ENCODE measurements at places on chromosomes 11 and 22. TPM values are rescaled to one million over a fixed set of nuclear protein-coding genes. Genes with fewer than 3 reads are reported as not detected.

Gene OR10A2
- not detected for total RNA-seq

Gene C22orf31
- total RNA-seq, result not detected

Gene TYR
- total RNA-seq, result not detected

Gene OLFML1
- total RNA-seq, result 0.33 TPM

Gene TUBA8
- total RNA-seq, result 0.06 TPM

Gene MS4A6E
- not detected for total RNA-seq

Gene SEPTIN5
- total RNA-seq, result 15.8 TPM

Gene DLAT
- total RNA-seq, result 53.2 TPM

- DNase-seq, result no peak
These were observed 32.0 kb downstream of the APLP2 start for GRCh38 chr11:130101661-130102060.

DNA sequence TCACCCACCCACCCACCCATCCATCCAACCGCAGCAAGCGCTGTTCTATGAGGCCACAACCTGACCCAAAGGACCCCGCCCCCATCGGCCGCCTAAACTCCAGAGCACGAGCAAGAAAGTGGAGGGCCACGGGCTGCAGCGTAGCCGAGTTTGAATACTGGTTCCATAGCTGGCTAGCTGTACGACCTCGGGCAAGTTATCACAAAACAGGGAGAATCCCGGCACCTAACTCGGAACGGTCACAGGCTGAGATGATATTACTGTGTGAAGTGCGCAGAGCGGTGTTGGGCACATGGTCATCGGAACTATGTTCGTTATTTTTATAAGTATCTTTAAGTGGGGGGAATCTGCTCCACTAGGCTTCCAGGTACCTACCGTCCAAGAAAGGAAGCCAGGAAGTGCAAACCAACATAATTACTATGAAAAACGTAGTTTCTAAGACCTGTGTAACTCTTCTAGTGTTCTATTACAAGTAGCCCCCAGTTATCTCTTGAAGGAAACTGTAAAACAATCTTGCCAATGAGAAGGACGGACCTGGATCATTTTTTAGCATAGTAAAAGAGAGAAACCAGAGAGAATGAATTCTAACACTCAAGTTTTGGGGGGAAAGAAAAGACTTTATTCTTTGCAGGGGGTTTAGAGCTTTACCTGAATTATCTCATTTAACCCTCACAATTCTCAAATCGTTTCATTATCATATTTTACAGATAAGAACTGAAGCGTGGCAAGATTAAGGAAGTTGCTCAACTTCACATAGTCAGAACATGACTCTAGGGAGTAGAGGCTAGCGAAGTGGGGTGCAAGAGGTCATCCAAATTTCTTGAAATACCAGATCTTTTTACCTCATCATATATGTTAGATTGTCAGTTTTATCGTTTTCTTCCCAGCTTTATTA lies 663 bp upstream of the BUD13 start:
- DNase-seq, result no peak

DNA sequence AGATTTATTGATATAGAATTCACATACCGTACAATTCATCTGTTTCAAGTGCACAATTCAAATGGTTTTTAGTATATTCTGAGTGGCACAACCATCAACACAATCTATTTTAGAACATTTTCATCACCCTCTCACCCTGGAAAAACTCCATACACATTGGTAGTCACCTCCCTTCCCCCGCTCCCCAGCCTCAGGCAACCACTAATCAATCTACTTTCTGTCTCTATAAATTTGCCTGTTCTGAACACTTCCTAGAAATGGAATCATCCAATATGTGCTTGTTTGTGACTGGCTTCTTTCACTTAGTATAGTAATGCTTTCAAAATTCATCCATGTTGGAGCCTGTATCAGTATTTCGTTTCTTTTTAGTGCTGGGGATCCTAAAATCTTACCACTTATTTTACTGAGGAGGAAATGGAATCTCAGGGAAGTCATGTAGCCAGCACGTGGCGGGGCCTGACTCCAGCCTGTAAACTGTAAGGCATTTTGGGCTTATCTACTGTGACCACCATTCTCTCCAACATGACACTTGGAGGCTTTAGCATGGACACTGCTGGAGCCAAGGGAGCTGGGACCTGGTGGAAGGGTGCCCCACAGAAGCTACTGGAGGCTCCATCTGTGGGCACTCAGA lies 905 bp upstream of the UCP3 start:
- no peak for DNase-seq

- DNase-seq, result no peak
These were observed 586.9 kb downstream of the FAM181B start for GRCh38 chr11:82146789-82147188.

- DNase-seq, result no peak
These were observed 13.7 kb downstream of the TAGLN start for GRCh38 chr11:117212697-117213355.

DNA sequence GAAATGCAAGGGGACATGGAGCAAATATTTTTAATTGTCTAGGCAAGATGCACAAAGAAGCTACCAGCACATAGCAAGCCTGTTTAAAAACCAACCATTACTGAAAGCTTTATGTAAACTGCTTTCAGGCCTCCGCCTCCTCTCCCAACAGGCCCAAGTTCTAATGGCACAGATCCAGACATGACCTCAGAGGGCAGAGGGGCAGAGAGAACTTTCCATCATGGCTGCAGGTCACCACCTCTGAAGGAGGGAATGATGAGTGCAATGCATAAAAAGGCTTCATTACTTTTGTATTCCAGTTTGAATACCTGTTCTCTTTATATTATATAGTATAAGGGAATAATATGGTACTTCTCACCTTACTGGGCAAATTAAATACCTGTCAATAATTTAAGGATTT lies 15.2 kb downstream of the DDX17 start:
- peak; percentile 58 for DNase-seq

- DNase-seq, result peak; percentile 14
These were observed 1.8 kb upstream of the DUSP8 start for GRCh38 chr11:1573903-1574237.

DNA sequence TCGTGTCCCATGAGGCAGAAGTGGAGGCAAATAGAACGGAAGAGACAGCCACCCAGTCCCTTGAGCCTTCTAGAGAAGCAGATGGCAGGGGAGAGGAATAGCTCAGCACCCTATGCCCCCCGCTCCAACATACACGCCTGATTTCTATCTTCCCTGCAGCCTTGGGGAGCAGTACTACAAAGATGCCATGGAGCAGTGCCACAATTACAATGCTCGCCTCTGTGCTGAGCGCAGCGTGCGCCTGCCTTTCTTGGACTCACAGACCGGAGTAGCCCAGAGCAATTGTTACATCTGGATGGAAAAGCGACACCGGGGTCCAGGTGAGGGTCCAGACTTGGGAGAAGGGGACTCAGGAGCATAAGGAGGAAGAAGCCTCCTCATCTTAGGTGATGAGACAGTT lies 6.6 kb downstream of the DPF2 start:
- DNase-seq, result no peak

DNA sequence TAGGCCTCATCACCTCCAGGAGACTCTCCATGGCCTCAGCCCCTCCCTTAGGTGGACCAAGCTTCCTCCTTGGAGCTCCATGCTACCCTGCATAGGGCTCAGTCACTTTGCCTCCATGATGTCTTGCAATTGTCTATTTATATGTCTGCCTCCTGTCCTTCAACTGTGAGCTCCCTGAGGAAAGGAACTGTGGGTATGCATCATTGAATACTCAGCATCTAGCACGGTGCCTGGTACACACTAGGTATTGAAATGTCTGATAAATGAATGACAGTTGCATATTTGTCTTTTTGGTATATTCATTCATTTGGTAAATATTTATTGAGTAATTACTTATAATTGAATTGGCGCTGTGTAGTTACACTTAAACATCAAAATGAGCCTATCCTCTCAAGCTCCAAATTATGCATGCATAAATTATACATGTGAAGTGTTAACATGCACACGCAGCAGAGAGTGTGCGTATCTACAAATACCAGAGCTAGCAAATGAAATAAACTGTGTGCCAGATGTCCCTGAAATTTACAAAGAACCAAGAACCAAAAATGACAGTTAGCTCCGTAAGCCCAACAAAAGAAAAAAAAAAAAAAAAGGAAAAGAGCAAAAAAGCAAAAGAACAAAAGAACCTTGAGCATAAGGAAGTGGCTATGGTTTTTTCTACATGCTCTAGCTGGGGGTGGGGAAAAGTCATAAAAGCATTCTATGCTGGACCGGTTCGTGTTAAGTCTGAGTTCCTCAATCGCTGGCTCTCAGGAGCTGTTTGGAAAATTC lies 25.2 kb downstream of the GRAP2 start:
- no peak for DNase-seq

DNA sequence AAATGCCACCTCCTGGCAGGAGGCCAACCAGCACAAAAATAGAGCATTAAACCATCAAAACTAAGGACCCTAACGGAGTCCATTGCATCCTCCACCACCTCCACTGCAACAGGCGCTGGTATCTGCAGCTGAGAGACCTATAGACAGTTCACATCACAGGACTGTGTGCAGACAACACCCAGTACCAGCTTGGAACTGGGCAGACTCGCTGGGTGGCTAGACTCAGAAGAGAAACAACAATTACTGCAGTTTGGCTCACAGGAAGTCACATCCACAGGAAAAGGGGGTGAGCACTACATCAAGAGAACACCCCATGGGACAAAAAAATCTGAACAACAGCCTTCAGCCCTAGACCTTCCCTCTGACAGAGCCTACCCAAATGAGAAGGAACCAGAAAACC lies 11.6 kb upstream of the TMEM45B start:
- no peak for DNase-seq

DNA sequence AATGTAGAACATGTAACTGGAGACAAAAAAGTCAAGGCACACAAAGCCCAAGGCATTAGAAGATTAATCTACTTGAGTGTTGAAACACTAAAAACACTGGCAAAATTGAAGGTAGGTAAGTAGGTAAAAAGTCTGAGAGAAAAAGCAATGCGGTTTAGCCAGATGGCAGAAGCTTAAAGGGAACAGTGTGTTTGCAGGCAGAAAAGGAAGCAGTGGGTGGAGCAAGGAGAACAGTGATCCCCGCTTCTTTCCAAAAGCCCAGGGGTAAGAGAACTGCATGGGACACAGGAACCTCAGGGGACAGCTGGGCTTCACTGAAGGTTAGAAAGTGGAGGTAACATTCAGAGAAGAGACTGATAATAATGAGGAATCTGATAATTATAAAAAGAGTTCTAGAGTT lies 16.0 kb downstream of the MRE11 start:
- no peak for DNase-seq

- no peak for DNase-seq
These were observed 17.1 kb downstream of the APOL4 start for GRCh38 chr22:36184433-36185025.

GRCh38 chr11:70140711-70141485 lies 62.2 kb upstream of the FADD start:
- DNase-seq, result no peak

DNA sequence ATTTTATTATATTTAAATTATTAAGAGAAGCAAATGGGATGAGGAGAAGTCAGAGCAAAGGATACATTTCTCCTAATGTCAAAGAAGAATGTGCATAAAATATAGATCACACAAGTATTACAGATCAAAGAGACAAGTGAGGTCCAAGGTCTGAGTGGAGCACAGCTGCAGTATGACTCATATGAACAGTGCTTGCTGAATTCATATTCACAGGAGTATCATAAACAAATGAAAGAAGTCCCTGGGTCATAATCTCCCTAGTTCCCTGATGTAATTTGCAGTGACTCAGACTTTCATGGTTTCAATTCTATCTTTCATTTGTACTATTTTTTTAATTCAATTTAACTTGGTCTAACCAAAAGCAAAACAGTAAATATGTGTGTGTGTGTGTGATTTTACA lies 499.0 kb upstream of the CCDC179 start:
- DNase-seq, result peak; percentile 90

DNA sequence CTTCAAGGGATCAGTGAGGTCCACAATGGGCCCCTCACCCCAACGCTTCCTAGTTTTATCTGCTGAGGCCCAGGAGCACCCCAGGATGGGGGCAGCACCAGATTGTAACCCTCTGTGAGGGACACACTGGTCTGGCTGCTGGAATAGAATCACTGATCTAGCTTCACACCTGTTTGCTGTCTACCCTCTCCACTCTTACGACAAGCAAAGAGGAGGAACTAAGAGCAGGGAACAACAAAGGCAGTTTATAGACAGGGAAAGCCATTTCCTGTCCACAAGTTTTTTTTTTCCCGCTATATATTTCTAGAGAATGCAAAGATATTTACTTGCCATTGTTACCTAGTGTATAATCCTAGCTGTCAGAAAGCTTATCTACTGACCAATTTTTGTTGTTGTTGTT lies 61.0 kb upstream of the CRTAM start:
- DNase-seq, result no peak

DNA sequence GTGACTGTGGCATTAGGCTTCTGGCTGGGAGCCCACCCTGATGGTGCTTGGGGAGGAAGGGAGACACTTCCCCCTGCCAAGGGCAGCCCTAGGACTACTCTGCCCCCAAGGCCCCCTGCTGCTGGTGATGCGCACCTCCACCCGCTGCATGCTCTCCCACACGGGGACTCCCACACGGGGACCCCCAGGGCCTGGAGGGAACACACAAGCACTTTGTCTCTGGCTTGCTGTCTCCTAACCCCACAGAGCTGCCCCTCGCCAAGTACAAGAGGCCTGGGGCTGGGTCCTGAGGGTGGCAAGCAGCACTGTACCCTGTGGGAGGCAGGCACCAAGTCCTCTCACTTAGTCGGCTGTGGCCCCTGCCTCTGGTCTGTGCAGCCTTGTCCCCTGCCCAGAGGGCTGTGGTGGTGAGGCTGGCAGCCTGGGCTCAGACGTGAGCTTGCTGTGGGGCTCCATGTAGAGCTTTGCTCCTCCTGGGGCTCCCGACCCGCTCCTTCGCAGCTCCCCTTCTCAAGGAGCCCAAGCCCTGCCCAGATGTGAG lies 7.9 kb downstream of the LRRC75B start:
- DNase-seq, result no peak

DNA sequence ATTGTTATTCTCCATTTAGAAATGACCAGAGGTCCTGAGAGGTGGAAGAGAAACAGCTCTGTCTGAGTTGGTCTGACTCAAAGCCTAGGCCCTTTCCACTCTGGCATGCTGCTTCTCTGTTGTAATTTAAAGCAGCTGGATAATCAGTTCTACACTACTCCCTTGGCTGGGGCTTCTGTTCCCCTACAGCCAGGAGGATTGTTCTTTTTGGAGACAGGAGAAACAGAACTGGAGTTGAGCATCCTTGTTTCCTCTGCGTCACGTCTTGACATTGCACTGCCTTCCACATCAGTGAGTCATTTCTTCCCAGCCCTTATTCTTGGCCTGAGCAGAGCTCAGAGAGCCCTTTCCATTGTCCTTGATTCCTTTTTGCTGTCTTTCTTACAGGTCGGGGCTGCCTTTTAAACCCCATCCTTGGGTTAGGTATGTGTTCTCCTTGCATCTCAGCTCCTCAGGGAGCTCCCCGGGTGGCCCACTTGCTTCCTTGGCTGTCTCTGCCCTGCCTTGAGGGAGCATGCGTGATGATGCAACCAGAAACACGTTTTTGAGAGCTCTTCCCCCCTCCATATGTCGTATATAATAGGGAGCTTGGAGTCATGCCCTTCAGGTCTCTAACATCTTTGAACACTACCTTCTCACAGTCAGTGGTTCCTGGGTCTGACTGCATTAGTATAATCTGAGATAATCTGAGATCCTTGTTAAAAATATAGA lies 35.7 kb downstream of the CYB5R2 start:
- DNase-seq, result no peak

- DNase-seq, result no peak
These were observed 52.9 kb upstream of the CARS1 start for GRCh38 chr11:3109921-3110706.

Data from H4 (cell line).